Activated CD4-positive, CD25-positive, alpha-beta regulatory T cell treated with anti-CD3 and anti-CD28 coated beads, Interleukin-2, amount 50 U/mL, for 24 hours (primary cell): ENCODE measurements at places on chromosomes 2 and 18.

DNA sequence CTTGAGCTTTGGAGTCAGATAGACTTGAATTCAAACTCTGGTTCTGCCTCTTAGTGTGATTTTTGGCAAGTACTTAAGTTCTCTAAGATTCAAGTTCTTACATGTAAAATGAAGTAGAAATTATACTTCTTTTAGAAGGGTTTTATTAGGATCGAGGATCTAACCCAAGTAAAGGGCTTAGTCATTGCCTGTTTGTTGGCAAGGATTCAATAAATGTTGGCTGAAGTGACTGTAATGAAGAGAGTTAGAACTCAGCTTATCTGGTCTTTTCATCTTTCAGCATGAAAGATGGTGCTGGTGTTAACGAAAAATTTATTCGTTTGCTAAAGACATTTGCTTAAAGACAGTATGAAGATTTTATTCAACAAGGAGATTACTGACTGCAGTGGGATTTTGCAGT lies 315.9 kb upstream of the THUMPD2 start:
- ATAC-seq, result no peak

DNA sequence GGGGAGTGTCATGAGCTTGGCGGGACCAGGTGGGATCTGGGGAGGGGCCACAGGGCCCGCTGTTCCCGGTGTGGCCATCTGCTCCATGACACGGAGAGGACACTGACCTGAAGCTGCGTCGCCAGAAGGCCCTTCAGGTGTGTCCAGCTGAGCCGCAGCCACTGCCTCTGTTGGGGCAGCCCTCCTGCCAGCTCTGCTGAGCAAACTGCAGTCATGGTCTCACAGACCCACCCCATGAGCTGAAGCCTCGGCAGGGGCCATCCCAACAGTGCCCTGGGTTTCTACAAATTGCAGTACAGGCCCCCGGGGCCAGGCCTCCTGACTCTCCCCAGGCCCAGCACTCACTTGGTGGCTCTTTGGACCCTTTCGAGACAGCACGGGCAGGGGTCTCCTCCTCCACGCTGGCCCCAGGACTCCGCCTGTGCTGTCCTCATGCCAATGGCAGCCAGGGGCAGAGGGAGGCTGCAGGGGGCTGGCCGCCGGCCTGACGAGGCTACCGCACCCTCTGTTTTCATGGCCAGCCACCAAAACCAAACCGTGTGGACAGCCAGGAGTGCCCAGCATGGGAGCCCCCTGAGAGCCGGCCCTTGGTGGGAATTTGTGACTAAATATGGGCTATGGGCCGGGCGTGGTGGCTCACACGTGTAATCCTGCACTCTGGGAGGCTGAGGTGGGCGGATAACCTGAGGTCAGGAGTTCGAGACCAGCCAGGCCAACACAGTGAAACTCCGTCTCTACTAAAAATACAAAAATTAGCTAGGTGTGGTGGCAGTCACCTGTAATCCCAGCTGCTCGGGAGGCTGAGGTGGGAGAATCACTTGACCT lies 175.2 kb upstream of the SALL3 start:
- ATAC-seq, result no peak

DNA sequence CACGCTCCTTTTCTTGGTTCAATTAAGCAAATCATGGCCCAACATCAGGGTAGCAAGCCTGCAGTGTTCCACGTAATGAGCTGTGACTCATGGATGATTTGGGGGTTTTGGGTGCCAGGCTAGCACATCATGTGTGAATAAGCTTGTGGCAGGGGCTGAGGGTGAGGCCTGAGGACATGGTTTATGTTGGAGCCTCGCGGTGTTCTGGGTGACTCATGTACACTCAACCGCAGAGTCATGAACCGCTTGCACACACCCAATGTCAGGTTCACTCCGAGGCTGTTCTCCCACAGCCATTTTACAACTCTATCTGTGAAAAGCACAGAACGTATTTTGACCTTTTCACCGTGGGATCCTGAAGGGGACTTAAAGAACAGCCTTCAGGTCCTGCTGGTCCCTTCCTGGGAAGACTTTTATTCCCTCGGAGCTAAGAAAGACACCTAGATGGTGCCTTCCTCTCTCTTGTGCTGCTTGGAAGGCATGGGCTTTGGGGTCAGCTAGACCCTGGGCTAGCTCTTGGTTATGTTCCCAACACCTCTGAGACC lies 139.9 kb upstream of the ZEB2 start:
- ATAC-seq, result peak; percentile 72

GRCh38 chr2:85231952-85232351 lies 95.8 kb downstream of the TGOLN2 start:
- ATAC-seq, result no peak

DNA sequence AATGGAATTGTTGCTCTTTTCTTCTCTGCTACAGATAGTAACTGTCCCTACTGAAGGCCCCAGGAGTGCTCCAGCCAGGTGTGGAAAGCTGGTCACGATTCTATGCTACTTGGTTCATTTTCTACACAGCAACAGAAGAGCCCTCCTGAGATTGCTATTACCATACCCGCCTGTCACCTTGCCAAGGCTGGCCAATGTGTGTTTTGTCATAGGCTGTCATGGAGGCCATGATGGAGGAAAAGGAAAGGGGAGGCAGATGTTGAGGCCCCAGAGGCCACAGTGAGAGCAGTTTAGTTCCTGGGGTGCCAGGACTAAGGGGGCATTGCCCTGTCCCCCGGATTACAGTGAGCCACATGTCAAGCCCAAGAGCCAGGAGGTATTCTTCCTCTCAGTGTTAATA lies 952 bp downstream of the ELMOD3 start:
- ATAC-seq, result no peak

GRCh38 chr2:230441227-230441897 lies 25.4 kb downstream of the SP100 start:
- ATAC-seq, result peak; percentile 70

- ATAC-seq, result no peak
These were observed 166.1 kb downstream of the SMAD7 start for GRCh38 chr18:48784656-48785055.

- ATAC-seq, result no peak
These were observed 43.4 kb downstream of the CCDC102B start for GRCh38 chr18:68841301-68841700.

DNA sequence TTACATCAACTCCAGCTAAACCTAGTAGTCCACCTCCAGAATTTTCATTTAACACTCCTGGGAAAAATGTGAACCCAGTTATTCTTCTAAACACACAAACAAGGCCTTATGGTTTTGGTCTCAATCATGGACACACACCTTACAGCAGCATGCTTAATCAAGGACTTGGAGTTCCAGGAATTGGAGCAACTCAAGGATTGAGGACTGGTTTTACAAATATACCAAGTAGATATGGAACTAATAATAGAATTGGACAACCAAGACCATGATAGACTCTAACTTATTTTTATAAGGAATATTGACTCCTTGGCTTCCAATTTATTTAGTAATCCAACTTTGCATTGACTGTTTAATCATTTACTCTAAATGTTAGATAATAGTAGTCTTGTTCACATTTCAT lies 44.2 kb downstream of the NLRC4 start:
- ATAC-seq, result no peak

DNA sequence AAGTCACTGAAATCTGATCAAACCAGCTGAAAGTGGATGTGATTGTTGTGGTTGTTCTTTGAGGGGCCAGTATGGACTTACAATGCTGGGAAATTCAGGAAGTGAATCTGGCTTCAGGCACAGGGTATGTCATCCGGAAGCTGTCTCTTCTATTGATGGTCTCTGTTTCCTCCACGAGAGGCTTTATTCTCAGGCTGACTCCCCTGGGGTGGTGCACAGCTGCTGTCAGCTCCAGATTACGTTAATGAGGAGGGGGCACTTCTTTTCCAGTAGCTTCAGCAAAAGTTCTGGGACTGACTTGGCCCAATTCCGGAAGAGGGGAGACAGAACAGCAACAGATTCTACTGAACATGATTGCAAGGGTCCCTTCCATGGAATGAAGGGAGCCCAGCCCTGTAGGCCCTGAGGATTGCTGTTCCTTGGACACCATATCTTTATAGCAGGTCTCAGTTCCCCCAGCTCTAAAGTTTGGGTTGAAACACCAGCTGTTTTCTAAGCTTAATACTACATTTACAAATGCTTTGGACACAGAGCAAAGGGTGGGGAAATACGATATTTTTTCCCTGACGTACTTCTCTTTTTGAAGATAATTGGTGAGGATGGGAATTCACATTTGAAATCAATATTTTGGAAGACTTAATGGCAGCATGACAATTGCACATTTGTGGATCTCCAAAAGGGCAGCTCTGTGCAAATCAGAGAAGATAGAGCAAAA lies 400.9 kb downstream of the TSN start:
- ATAC-seq, result no peak

DNA sequence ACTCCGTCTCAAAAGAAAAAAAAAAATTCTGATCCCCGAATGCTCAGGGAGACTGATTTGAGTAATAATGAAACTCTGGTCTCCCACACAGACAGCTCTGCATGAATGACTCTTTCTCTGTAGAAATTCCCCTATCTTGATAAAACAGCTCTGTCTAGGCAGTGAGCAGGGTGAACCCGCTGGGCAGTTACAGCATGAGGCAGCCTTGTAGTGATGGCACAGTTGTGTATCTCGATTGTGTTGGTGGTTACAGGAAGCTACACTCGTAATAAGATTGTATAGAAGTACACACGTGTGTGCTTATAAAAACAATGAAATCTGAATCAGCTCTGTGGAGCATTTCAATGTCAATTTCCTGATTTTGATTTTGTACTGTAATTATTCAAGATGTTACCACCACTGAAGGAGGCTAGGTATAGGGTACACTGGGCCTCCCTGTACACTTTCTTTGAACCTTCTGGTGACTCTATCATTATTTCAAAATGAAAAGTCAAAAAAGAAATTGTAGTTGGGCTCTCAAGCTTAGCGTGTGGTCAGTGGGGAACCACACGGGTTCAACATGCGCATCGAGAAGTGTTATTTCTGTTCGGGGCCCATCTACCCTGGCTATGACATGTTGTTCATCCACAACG lies 34.9 kb upstream of the ATP8B1 start:
- ATAC-seq, result peak; percentile 95

GRCh38 chr2:232890896-232891601 lies 21.0 kb downstream of the SNORC start:
- no peak for ATAC-seq

DNA sequence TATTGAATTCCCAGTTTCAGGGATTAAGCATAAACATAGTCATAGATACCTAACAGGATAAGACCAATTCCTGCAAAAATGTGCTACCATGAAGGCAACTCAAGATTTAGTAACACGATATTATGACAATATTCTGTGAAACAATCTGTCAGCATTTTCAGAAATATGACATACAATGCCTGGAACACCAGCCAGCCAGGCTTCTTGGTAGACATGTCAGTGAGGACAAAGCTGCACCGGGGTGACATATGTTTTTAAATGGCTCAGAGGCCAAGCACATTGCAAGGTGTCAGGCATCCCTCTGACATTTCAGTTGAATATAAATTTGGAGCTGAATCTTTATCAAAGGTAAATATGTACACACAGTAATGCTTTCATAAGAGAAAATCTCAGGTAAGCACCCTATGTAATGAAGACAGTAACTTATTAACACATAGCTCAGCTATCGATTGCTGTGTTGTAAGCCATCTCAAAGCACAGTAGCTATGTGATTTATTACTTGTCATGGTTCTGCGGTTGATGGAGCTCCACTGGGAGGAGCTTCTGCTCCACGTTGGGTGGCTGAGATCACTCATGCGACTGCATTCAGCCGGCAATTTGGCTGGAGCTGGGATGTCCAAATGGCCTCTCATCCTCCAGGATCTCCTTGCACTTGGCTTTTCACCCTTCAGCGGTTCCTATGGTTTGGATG lies 31.9 kb upstream of the EML6 start:
- ATAC-seq, result no peak

DNA sequence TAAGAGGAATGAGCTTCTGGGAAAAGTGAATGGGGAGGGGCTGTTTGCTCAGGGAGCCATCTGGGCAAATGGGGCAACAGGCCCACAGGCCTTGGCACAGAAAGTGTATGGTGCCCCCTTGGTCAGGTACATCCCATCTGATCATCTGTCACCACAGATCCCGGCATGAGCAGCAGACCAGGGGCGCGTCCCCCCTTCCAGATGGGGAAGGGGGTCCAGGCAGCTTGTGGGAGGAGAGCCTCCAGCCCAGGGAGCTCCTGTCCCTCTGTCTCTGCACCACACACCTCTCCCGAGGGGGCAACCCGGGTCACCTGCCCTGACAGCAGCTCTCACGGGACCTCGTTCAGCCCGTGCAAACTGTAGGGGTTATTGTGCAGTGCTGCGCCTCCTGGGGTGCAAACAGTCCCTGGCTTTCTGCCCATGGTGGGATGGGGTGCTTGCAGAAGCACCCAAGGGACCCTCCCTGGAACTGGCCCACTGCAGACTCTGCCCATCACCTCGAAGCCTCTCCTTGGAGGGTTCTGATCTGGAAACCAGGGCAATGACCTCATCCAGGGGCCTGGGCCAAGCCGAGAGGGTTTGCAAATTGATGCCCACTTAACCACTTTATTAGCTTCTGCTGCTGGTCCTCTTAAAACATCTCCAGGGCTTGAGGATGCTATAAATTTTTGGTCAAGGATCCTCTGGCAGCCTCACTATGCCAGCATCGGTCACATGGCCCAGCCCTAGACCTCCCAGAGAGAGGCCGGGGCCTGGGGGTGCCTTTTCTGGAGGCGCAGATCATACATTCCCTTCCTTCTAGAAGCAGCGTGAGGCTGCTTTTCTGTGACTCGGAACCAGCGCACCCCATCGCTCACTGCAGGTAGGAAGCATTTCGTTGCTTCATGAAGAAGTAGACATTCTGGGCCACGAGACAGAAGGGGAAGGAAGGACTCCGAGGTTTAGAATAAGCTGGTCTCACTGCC lies 7.6 kb upstream of the BOK start:
- ATAC-seq, result no peak

DNA sequence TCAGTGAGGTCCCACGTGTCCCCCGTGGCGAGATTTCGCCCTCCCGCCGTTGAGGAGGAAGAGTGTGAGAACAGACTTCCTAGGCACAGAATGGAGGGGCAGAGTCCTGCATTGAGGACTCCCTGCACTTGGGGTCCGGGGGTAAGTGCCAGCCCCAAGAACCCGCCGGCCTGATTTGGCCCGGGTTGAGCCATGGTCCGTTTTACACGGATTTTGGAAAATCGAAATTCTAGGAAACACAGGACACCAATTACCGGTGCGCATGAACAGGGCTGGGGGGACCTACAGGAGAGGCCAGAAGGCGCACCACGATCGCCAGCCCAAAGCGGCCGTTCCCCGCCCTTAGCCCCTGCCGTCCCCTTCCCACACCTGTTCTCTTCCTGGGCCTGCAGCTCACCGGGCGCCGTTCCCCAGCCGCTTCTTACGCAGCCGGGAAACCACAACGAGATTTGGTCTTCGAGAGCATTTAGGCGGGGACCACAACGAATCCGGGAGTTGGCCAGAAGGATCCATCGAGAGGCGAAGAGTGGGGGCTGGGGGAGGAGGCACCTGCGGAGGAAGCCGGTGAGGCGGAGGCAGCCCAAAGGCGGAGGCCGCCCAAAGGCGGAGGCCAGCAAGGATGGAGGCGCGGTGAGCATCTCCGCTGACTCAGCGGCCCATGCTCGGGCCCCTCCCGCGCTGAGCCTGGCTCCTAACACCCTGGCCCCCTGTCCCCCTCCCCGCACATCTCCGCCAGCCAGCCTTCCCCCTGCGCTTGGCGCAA lies 464 bp upstream of the TLX2 start:
- ATAC-seq, result no peak
